ENCODE measurements at places on chromosomes 16 and 17.

GRCh38 chr16:54055191-54055590 is 231.4 kb downstream of the IRX3 start:
- no peak for DNase-seq

- no peak for DNase-seq
Observed at GRCh38 chr16:50517450-50518252, 30.5 kb upstream of the NKD1 start.

GRCh38 chr16:22353191-22353919 is 21.1 kb downstream of the CDR2 start:
- DNase-seq = no peak

- no peak for DNase-seq
Observed at GRCh38 chr16:14350626-14351025, 279.4 kb downstream of the PARN start.

- no peak for DNase-seq
Observed at GRCh38 chr16:1981398-1981836, at the start of gene NOXO1. NOXO1 (minus strand) TSS chr16:1981469; CDS start chr16:1981179, 290 bp downstream.

- no peak for DNase-seq
Observed at GRCh38 chr16:59173408-59173831, 439.3 kb upstream of the GOT2 start.
